Breast epithelium (tissue), 4 donors: ENCODE measurements at places on chromosomes 4 and X. TPM values are rescaled to one million over a fixed set of nuclear protein-coding genes. Genes with fewer than 3 reads are reported as not detected.

DNA sequence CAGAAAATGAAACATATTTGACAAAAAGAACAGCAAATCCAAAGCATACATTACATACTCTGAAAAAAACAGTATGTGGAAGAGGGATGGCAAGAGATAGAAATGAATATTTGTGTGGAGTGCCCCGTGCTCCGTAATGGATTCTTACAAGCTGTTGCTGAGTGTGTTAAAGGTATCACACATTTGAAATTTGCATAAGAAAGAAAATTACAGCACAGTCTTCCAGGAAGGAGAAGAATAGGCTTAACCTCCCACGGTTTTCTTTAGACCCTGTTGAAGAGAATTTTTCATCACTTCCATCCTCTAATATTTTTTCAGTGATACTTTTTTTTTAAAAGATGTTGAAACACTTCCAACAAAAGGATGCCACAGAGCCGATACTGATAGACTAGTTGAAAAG lies 1489.4 kb downstream of the RAPGEF2 start:
- no peaks in the 10 kb centered on the region for H3K4me1 ChIP-seq
- no peak overlapping the region for H3K27ac ChIP-seq
- no peak overlapping the region for H3K4me3 ChIP-seq
- no peaks in the 10 kb centered on the region for H3K36me3 ChIP-seq

DNA sequence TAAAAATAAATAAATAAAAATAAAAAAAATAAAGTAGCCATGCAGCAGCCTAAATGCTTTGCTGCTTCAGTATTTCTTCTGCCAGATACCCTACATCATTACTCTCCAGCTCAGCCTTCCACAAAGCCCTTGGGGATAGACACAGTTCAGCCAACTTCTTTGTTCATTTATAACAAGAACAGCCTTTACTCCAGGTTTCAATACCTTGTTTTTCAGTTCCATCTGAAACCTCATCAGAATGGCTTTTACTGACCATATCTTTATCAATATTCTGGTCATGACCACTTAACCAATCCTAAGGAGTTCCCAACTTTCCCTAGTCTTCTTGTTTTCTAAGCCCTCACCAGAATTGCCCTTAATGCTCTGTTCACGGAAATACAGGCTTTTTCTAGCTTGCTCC lies 128.3 kb upstream of the MED14 start:
- DNase-seq, result no peak
- H3K4me3 ChIP-seq, result no peak overlapping the region
- H3K27me3 ChIP-seq, result no peaks in the 10 kb centered on the region

DNA sequence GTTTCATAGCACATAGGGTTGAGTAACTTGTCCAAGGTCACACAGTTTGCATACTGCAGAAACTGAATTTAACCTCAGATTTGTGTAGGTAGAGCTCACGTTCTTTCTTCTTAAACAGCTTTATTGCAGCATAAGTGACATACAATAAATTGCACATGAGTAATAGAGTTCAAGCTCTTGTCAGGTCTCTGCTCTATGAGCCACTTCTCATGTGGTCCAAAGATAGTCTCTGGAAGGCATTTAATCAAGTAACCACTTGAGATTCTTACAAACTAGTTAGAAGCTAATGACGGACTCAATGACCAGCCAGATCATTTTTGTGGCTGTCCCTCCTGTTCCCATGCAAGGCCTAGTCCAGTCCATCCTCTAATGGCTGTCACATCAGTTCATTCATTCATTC lies 68.9 kb downstream of the MAOB start:
- H3K4me3 ChIP-seq, result no peak overlapping the region
- H3K36me3 ChIP-seq, result no peaks in the 10 kb centered on the region
- no peaks in the 10 kb centered on the region for H3K4me1 ChIP-seq
- H3K27me3 ChIP-seq, result peaks cover 40% of the 10 kb centered on the region
- no peak overlapping the region for H3K27ac ChIP-seq
- DNase-seq, result no peak

DNA sequence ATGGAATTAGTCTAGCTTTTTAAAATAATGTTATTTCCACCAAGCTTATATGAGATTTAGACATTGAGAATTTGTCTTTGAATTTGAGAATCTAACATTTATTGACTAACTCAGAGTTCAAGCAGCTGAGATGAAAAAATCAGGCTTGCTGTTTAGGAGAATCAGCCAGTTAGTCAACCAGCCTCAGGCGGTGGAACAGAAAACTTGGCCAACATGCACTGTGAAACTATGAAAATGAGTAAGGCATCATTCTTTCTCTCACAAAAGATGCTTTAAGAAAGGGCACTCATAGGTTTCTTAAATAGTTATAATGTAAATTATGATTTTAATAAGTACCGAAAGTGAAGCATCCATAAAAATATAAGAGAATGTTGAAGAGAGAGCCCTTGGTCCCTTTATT lies 84.2 kb downstream of the NFKB1 start:
- DNase-seq, result no peak
- H3K4me1 ChIP-seq, result no peaks in the 10 kb centered on the region
- no peak overlapping the region for H3K4me3 ChIP-seq
- H3K36me3 ChIP-seq, result peaks cover 4% of the 10 kb centered on the region
- H3K27ac ChIP-seq, result no peak overlapping the region

DNA sequence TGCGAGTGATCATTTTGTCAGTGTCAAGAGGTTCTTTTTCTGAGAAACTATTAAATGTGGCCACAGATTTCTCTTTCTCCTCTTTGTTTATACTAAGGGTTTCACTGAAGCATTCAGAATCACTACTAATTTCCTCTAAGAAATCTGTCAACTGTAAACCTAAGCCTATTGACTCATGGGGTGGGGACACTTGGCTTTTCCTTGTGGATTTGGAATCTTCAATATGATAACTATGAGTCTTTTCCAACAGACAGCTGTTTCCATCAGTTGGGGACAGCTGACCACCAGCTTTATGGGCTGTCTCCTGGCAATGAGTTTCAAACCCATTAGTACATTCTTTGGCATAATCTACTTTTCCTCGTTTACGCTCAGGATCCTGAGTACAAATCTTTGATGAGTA lies 13.8 kb downstream of the PGRMC1 start:
- H3K27ac ChIP-seq, result no peak overlapping the region
- H3K4me3 ChIP-seq, result no peak overlapping the region
- DNase-seq, result no peak
- no peaks in the 10 kb centered on the region for H3K4me1 ChIP-seq

DNA sequence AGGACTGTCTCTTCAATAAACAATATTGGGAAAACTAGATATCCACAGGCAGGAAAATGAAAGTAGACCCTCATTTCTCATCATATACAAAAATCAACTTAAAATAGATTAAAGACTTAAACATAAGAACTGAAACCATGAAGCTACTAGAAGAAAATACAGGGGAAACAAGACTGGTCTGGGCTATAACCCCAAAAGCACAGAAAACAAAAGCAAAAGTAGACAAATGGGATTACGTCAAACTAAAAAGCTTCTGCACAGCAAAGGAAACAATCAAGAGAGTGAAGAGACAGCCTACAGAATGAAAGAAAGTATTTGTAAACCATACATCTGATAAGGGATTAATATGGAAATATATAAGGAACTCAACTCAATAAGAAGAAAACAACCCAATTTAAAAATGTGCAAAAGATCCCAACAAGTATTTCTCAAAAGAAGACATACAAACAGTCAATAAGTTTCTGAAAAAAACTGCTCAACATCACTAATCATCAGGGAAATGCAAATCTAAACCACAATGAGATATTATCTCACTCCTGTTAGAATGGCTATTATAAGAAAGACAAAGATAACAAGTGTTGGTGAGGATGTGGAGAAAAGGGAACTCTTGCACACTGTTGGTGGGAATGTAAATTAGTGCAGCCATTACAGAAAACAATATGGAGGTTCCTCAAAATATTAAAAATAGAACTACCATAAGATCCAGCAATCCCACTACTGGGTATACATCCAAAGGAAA lies 325.3 kb upstream of the RASGEF1B start:
- H3K36me3 ChIP-seq, result no peaks in the 10 kb centered on the region
- no peaks in the 10 kb centered on the region for H3K27me3 ChIP-seq
- no peak overlapping the region for H3K27ac ChIP-seq
- no peak overlapping the region for H3K4me3 ChIP-seq
- H3K4me1 ChIP-seq, result no peaks in the 10 kb centered on the region

GRCh38 chr4:186699298-186699697 lies 24.4 kb downstream of the FAT1 start:
- no peak overlapping the region for H3K27ac ChIP-seq
- no peaks in the 10 kb centered on the region for H3K36me3 ChIP-seq
- H3K27me3 ChIP-seq, result no peaks in the 10 kb centered on the region
- no peak overlapping the region for H3K4me3 ChIP-seq

DNA sequence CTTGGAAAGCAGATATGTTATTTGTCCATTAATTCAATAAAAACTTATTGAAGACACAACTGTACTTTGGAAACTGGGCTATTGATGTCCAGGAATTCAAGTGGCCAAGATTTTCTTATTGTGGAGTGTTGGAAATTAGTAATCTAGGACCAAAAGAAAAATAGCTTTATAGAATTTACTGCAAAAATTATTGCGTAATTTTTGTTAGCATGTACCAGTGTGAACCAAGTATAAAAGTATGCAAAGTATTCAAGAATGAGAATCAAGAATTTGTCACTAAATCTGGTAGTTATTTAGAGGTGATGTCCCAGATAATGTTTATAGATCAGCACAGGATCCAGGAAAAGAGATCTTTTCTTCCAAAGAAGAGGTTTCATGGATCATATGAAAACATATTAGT lies 468.9 kb upstream of the CTSO start:
- no peaks in the 10 kb centered on the region for H3K27me3 ChIP-seq
- H3K36me3 ChIP-seq, result no peaks in the 10 kb centered on the region
- H3K4me3 ChIP-seq, result no peak overlapping the region
- no peaks in the 10 kb centered on the region for H3K4me1 ChIP-seq
- H3K27ac ChIP-seq, result no peak overlapping the region

- no peak for DNase-seq
- H3K27me3 ChIP-seq, result no peaks in the 10 kb centered on the region
- H3K4me3 ChIP-seq, result no peak overlapping the region
- H3K36me3 ChIP-seq, result no peaks in the 10 kb centered on the region
- no peak overlapping the region for H3K27ac ChIP-seq
- H3K4me1 ChIP-seq, result no peaks in the 10 kb centered on the region
These were observed 64.7 kb upstream of the ACSL1 start for GRCh38 chr4:184890499-184890898.

GRCh38 chr4:48305508-48305907 lies 35.8 kb upstream of the SLAIN2 start:
- H3K36me3 ChIP-seq, result no peaks in the 10 kb centered on the region
- no peak overlapping the region for H3K4me3 ChIP-seq
- H3K27ac ChIP-seq, result no peak overlapping the region
- H3K4me1 ChIP-seq, result no peaks in the 10 kb centered on the region
- no peak for DNase-seq
- H3K27me3 ChIP-seq, result no peaks in the 10 kb centered on the region

DNA sequence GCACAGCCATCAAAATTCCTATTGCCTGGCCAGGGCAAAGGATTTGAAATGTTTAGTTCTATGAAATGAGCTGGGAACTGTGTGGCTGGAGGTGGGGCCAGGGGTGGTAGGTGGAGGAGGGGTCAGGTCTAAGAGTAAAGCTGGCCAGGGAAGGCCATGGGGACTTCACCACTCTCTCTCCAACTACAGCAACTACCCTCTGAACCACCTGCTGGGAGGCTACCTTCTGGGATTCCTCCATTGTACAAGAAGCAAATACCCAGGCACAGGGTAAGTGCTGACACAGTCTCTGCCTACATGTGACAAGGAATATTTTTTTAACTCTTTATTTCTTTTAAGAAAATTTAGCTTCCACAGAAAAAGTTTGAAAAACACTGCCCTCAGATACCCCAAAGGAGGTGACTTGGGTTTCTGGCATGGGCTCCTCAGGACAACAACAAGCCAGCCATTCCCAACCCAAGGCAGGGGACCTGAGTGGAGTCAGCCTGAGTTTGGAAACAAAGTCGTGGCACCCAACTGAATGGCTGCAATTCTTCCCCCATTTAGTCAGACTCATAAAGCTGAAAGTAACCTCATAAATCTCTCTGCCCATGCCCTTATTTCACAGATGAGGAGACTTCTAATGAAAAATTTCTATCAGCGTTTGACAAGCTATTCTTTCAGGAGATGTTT lies 593.8 kb upstream of the DIPK2B start:
- no peaks in the 10 kb centered on the region for H3K27me3 ChIP-seq
- no peak overlapping the region for H3K27ac ChIP-seq
- H3K36me3 ChIP-seq, result no peaks in the 10 kb centered on the region
- no peak overlapping the region for H3K4me3 ChIP-seq
- no peaks in the 10 kb centered on the region for H3K4me1 ChIP-seq

- no peak overlapping the region for H3K27ac ChIP-seq
- H3K4me1 ChIP-seq, result no peaks in the 10 kb centered on the region
- H3K27me3 ChIP-seq, result no peaks in the 10 kb centered on the region
- H3K36me3 ChIP-seq, result no peaks in the 10 kb centered on the region
- no peak overlapping the region for H3K4me3 ChIP-seq
These were observed 16.9 kb upstream of the TSR2 start for GRCh38 chrX:54423161-54423888.

DNA sequence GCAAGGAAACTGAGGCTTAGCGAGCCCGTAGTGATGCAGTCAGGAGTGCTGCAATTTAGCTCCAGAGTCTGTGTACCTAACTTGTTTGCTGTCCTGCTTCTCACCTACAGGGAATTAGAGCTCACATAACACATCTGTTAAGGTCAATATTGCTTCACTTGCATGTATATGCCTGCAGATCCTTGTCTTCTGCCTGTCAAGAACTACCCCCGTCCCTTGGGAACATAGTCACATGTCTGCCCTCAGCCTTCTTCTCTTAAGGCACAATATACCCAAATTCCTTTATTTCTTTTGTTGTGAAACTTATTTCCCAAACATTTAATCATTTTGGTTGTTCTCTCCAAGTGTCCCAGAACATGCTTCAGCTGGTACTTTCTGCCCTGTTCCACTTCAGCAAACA lies 103.3 kb upstream of the LEF1 start:
- H3K27me3 ChIP-seq, result no peaks in the 10 kb centered on the region
- H3K27ac ChIP-seq, result no peak overlapping the region
- no peaks in the 10 kb centered on the region for H3K4me1 ChIP-seq
- H3K36me3 ChIP-seq, result no peaks in the 10 kb centered on the region
- H3K4me3 ChIP-seq, result no peak overlapping the region

DNA sequence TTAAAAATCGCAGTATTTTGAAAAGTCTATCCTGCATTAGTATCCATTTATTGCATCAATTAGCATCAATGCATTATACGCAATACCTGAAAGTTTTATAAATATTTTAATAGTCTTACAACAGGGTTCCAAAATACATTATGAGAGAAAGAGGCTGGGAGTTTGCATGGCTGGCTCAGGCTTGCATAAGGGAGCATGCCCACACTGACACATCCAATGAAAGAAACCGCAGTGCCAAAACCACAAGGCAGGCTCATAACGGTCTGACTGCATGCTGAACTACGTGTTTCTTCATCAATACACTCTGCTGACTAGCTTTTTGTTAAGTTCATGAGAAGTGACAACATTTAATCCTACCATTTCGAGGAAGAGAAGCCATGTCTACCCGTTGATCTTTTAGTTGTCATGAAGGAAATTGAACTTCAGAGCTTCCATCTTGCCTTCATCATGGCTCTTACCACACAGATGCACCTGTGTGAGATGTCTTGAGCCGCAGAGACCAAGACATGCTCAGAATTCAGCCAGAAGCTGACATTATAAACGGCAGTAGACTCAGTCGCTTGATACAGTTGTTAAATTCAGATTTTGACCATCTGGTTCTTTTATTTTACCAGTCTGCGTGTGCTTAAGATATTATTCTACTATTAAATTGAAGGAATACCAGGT lies 168.8 kb upstream of the FRG1 start:
- no peaks in the 10 kb centered on the region for H3K27me3 ChIP-seq
- no peaks in the 10 kb centered on the region for H3K36me3 ChIP-seq
- DNase-seq, result no peak

Gene CT45A9
- total RNA-seq, result not detected

Gene BBS7
- 14.7 TPM for total RNA-seq

Gene CT45A2
- total RNA-seq, result not detected

Gene CSAG3
- total RNA-seq, result not detected

Gene PDZD11
- total RNA-seq, result 27.2 TPM
